ENCODE measurements at places on chromosomes 16 and 17.
A peak's percentile ranks its signal among the peaks of the same experiment; 100 is the strongest.

DNA sequence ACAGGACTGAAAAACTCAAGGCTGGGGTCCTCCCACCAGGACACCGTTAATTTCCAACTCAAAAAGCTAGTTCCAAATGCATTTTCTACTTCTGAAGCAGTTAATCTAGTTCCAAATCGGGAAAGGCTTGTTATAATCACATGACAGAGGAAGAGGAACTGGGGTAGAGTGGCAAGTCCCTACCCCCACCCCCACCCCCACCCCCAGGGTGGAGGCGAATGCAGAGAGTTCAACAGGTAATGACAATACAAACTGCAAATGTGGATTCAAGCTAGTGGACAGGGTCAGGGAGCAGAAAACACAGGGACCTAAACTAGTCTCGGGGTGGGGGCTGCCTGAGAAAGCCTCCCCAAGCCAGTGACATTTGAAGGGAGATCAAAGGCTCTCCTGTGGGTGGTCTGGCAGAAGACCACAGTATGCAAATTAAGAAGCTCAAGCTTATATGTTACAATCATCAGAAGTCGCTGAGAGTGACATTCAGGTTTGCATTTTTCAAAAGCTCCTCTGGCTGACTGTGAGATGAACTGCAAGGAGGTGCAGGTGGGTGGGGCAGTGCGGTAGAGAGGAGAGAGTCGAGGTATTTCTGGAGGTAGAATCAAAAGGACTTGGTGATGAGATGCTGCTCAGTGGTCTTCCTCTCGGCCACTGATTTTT is 56.4 kb upstream of the SLC25A19 start:
- DNase-seq, result peak; percentile 57

DNA sequence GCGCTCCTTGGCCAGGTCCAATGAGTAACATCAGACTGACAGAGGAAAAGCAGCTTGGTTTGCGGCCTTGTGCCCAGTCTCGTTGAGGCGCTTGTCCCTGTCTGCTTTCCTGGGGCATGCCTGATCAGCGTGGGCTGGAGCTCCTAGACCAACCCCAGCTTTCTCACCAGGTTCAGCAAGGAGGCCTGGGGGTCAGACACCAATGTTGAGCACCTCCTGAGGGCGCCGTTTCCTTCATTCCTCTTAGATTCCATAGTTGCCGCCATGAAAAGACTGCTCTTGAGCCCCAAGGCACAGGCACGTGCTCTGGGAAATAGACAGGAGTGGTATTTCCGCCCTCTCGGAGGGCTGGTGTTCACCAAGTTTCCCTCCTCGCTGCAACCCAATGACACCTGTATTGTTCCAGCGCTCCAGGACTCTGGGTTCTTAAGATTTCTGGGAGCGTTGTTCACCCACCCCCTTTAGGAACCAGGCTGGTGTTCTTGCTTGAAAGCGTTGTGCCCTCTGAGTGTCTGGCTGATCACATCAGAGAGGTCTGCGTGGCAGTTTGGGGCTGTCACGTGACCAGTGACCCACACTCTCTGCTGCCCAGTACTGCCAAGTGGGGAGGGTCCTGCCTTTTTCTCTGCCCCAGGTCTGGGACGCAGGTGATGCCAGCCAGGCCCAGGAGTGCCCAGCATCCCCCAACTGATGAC is 18.0 kb downstream of the KCTD2 start:
- no peak for DNase-seq

- DNase-seq, result no peak
These were observed 800 bp downstream of the ZNF747 start for GRCh38 chr16:30533748-30534367.

- no peak for DNase-seq
These were observed 155.7 kb downstream of the CMIP start for GRCh38 chr16:81600275-81600674.

- DNase-seq, result no peak
These were observed 52.6 kb downstream of the C16orf95 start for GRCh38 chr16:87264634-87265033.

- no peak for DNase-seq
These were observed 45.0 kb upstream of the ARHGAP44 start for GRCh38 chr17:12744298-12744697.

DNA sequence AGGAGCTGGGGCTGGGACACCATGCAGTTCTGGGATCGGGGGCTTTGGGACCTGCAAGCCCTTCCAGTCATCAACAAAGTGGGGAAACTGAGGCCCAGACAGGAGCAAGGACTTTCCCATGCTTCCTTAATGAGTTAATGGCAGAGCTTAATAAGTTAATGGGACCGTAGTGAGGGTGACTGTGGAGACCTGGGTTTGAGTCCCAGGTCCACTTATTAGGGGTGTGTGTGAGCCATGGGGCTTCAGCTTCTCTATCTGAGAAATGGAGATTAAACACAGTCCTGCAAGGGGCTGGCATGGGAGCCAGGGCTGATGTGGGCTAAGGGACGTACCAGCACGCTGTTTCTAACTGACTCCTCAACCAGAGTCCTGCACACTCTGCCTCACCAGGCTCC is 41.7 kb upstream of the NKD1 start:
- no peak for DNase-seq

DNA sequence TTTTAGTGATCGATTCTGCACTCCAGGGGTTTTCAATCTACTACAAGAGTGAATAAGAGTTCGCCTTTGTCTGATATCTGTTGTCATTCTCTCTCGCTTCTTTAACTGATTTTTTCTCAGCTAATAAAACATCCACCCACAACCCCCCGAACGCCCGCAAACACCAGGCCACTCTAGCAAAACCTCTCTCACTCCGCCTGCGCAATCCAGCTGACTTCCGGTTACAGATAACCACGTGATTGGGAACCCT is 338 bp upstream of the RPL19 start:
- peak; percentile 96 for DNase-seq

DNA sequence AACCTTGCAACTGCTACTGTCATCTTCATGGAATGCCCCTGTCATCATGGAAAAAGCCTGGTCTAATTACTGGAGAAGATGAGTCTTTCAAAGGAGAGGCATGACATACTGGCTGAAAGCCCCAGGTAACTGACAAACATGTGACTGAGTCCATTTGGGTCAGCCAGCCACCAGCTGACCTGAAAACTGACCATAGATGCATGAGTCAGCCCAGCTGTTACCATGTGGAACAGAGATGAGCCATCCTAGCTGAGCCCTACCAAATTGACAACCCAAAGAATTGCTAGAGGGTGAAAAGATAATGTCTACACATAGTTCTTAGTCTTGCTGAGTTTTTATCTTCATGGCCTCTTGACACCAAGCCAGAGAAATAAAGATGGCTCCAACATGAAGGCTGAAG is 311.8 kb downstream of the UTP18 start:
- no peak for DNase-seq

DNA sequence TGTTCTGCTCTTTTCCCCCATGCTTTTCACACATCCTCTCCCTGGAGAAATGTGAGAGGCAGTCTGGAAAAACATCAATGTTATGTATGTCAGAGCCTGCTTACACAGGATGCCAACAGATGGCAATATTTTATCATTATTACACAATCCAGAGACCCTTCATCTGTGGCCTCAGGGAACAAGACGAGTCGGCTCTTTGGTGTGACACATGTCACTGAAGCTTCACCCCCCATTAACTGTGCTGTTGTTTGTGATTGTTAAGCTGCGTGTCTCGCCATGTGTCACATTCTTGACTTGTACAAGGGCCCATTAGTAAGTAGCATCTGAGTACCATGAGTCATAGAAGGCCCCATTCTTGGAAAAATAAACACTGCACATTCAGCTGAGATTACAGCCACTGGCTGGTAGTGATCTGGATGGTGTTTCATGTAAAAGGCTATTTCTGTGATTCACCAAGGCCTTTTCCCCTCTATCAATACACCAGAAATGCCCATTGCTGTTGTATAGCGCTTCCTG is 682.1 kb upstream of the SOX9 start:
- DNase-seq, result no peak

- no peak for DNase-seq
These were observed 3.5 kb downstream of the IRX3 start for GRCh38 chr16:54282928-54283724.

DNA sequence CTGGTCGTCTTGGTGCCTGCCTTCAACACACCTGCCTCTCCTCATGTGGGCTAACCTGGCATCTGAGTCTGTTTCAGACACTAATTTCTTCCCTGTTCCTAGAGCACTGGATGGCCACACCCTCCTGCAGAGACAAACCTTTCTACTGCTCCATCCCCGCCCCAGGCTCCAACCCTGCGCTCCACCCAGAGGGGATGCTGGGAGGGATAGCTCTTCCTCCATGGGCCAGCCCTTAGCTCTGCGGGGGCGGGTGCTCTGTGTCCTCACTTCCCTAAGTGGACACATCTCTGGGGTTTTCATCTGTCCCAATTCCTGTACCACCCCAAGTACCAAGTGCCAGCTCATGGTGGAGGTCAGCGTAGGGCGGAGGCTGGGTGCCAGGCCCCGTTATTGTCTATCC is 11.0 kb upstream of the CRISPLD2 start:
- no peak for DNase-seq

- no peak for DNase-seq
These were observed 2057.1 kb downstream of the TP53TG3F start for GRCh38 chr16:35516551-35516950.

- no peak for DNase-seq
These were observed 18.2 kb downstream of the DHX38 start for GRCh38 chr16:72111657-72112451.

- no peak for DNase-seq
These were observed 3.6 kb downstream of the MMP28 start for GRCh38 chr17:35791681-35792350.

GRCh38 chr16:80683646-80684045 is 120.8 kb downstream of the CDYL2 start:
- no peak for DNase-seq

DNA sequence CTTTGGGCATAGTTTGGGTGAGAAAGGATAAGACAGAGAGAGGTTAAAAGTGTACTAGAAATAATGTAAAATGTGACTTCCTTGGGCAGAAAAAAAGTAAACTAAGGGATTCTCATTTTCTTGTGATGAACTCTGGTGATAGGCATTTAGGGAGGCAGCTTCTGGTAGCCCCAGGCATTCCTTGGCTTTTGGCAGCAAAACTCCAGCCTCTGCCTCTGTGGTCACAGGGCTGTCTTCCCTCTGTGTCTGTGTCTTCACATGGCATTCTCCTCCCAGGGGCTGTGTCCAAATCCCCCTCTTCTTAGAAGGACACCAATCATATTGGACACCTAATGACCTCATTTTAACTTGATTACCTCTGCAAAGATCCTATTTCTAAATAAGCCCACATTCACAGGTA is 54.7 kb downstream of the HS3ST3B1 start:
- no peak for DNase-seq

DNA sequence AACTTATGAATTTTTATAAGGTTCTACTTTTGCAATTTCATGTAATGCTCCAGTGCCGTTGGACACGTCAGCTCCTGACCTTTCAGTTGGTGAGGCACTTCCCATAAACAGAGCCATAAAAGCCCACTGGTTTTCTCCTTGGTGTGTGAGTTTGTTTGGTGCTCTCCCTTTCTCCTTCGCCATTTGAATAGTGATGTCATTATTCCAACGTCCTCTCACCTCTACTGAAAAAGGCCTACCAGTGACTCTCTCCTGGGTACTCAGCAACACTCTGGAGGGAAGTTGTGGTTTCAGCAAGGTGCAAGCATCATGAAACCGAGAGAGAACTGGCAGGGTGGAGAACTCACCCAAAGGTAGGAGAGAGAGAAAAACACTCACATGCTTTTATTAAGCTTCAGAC is 29.6 kb upstream of the HNF1B start:
- peak; percentile 47 for DNase-seq

DNA sequence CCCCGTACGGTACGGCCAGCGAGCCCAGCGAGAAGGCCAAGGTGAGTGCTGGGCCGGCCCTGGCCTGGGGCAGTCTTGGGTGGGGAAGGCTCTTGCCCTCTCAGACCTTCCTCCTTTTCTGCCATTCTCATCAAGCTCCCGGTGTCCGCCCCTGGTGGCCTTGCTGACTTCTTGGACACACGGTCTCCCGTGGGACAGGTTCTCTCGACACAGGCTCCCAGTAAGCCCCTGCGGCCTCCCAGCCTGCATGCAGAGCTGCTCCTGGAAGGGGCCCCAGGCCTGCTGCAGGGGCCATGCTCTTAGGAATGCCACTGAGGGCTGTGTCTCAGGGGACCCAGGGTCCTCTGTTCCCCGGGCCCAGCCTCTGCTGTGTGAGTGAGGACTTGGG is 17.6 kb downstream of the PRSS27 start:
- DNase-seq, result no peak
